ENCODE measurements at places on chromosomes 1 and 21.

- no peak for DNase-seq
These were observed 7.9 kb downstream of the LYST start for GRCh38 chr1:235858766-235859165.

GRCh38 chr1:3265835-3266805, 188.3 kb upstream of the ARHGEF16 start:
- DNase-seq: no peak

DNA sequence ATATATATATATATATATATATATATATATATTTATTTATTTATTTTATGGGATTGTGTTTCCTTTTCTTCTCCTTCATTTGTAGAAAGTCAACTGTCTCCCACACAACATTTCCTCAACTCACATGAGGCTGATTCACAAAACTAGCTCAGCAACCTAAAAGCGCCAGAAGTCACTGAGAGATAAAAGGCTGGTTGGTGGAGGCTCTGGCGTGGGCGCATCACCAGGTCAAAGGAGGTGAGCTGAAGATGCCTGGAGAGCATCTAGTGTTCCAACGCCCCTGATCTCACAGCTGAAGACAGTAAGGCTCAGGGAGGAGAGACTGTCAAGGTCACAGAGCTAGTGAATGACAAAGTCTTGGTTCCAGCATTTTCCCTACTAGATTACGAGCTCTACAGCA, 78.0 kb downstream of the HLCS start:
- DNase-seq: no peak

- DNase-seq: no peak
These were observed 5.3 kb downstream of the ADIPOR1 start for GRCh38 chr1:202952818-202953217.

- DNase-seq: no peak
These were observed 628.8 kb upstream of the ADAMTS5 start for GRCh38 chr21:27595716-27596115.

DNA sequence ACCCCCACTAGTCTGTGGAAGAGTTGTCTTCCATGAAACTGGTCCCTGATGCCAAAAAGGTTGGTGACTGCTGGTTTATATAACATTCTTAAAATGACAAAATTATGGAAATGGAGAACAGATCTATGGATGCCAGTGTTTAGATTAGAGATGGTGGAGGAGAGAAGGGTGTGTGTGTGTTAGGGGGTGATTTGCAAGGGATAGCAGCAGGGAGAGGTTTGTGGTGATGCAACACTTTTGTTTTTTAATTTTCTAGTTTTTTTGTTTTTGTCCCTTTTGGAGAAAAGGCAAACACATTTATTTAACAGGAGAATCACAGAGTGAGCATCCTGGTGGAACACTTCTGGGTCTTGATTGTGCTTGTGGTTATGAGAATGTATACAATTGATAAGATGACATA, 143.8 kb downstream of the RPS6KC1 start:
- no peak for DNase-seq

GRCh38 chr1:219566951-219567947, 45.7 kb downstream of the ZC3H11B start:
- no peak for DNase-seq

DNA sequence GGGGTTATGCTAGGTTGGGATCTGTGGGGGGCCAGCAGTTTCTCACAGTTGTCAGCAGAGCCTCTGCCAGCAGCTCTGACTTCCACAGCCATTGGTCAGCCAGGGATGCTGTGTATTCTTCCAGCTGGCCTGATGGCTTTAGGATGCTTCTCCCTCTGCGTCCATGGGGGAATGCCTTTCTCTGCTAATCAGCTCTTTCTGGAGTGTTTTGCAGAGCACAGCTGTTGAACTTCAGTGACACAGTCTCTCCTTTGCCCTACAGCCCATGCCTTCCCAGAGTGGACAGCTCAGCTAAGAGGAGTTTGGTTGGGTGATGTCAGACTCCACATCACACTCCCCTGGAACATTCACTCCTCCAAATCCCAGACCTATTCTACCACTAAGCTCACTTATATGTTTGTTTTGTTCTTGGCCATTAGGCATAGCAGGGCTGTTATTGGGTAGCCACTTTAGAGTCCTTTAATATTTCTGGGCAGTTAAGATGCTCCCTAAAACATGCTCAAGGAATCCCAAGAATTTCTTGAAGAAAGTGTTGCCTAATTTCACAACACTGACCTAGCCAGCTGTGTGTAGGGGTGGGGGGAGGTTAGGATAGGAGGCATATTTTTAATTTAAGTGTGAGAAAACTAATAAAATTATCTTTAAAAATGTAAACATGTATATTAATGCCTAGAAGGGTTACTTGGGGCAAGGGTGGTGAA, 75.3 kb upstream of the KIAA0040 start:
- no peak for DNase-seq

DNA sequence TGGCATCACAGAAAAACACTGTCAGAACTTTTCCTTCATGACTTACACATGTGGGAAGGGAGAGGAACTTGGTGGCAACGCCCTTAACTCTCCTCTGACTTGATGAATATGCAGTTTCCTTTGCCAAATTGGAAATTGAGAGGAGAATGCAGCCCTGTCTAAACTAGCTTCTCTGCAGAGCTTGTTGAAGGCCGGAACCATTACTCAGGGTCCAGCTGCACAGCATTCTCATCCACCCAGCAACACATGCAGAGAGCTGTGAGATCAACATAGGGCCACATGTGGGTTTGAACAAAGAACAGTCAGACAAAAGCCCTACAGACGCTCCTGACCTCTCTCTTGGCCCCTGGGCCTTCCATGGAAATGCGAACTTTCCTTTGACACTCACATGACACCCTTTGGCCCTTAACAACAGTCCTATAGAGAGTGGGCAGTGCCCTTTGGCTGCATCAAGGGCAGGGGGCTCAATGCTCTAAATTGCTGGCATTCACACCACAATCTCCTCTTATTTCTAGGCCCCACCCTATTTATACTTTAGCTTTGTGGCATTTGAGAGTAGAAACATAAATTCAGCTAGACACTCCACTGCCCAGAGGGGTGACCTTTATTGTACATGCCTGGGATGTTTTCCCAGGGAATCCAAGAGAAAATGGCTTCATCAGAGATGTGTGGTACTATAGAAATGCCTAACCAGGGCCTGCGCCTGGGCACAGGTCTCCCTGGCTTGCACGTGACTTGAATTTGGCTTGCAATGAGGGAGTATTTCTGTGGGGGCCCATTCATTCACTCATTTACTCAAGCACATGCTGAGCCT, 64.4 kb downstream of the CDC7 start:
- no peak for DNase-seq

DNA sequence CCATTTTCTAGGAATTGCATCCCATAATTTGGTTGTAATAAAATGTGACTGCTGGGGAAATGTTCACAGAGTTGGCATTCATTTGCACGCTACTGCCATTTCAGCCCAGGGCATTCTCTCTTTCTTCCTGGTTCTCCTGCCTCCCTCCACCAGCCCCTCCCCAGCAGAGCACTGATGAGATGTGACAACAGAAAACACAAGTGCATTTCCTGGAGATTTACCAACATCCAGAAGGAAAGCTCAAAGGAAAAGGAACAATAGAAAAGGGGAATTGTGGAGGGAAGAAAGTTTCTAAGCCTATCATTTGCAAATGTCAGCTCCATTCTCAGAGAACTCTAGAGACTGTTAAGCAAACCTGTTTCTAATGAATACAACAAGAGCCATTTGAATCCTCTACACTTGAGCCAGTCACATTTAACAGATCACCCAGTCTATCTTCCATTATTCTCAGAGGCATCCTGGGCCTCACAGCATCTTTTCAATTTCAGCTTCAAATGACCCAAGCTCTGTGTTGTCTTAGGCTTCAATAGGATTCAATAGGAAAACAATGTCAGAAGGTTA, 395.6 kb upstream of the PBX1 start:
- DNase-seq: no peak

DNA sequence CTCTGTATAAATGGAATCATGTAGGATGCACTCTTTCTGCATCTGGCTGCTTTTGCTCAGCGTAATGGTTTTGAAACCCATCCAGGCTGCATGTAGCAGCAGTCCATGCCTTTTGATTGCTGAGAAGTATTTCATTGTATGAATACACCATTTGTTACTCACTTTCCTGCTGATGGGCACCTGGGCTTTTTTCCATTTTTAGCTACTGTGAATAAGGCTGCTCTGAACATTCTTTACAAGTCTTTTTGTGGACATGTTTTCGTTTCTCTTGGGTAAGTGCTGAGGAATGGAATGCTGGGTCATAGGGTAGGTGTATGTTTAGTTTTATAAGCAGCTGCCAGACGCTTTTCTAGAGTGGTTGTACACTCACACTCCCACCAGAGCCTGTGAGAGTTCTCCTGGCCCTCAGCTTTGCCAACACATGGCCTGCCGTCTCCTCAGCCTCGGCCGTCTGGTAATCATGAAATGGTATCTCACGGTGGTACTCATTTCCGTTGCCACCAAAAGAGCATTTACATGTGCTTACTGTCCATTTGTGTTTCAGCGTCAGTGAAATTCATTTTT, 22.7 kb downstream of the SLX9 start:
- no peak for DNase-seq

- DNase-seq: no peak
These were observed 211.8 kb downstream of the MATN1 start for GRCh38 chr1:30511563-30511962.

DNA sequence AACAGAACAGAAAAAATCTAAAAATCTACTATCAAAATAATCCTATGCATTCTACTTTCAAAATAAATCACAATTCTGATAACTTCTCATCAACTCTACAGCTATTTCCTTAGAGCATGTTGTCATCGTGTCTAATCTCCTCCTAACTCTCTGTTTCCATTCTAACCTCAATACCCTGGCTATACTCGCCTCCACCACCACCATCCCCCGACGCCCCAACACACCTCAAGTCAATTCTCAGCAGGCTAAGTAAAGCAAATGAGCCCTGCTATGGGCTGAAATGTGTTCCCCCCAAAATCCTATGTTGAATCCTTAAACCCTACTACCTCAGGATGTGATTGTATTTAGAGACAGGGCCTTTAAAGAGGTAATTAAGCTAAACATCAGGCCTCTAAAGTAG, 34.6 kb downstream of the NRDC start:
- no peak for DNase-seq

- DNase-seq: no peak
These were observed at the start of gene C1QTNF12 for GRCh38 chr1:1246577-1247340. Gene C1QTNF12 (minus strand): TSS chr1:1246722. CDS start chr1:1246690, 32 bp downstream.

- no peak for DNase-seq
These were observed 157.7 kb downstream of the DSCAM start for GRCh38 chr21:40689217-40689616.

GRCh38 chr21:31460980-31461379, 116.9 kb upstream of the TIAM1 start:
- DNase-seq: no peak

- DNase-seq: no peak
These were observed 59.7 kb downstream of the MRPL37 start for GRCh38 chr1:54259546-54260140.

DNA sequence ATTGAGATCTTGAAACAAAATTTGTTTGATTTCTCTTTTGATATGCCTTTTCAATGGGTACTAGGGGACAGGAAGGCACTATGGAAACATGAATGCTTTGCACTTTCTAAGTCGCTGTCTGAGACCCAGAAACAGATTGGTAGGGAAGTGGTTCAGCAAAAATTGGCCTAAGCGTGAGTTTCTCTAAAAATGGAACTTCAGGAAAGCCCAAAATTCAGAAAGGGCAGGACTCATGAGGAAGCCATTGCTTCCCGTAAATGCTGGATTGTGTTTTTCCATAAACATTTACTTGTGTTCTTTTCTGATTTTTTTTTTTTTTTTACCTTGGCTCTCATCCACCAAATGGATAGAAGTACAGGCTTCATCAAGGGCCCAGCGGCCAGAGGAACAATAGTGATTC, 123.7 kb upstream of the ATP1B1 start:
- no peak for DNase-seq

DNA sequence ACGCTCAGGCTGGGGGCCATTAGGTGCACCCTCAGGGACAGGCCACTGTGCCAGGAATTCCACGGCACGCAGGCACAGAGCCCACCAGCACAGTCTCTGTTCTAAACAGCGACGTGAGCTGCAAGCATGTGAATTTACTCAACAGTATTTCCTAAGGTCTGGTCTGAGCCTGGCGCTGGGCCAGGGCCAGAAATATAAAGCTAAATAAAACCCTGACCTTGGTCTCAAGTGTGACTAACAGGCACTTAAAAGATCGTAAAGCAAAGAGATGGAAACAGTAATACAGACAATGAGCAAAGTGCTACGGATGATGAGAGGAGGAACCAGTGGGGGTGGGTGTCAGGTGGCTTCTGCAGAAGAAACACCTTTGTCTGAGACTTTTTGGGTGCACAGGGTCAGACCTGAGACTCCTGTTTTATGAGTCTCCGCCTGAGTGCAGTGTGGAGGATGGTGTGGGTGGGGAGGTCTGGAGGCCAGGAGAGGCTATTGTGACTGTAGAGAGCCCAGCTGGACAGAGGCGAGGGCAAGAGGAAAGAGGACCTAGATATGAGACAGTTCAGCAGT, 53.4 kb upstream of the EDN2 start:
- DNase-seq: peak; percentile 100

DNA sequence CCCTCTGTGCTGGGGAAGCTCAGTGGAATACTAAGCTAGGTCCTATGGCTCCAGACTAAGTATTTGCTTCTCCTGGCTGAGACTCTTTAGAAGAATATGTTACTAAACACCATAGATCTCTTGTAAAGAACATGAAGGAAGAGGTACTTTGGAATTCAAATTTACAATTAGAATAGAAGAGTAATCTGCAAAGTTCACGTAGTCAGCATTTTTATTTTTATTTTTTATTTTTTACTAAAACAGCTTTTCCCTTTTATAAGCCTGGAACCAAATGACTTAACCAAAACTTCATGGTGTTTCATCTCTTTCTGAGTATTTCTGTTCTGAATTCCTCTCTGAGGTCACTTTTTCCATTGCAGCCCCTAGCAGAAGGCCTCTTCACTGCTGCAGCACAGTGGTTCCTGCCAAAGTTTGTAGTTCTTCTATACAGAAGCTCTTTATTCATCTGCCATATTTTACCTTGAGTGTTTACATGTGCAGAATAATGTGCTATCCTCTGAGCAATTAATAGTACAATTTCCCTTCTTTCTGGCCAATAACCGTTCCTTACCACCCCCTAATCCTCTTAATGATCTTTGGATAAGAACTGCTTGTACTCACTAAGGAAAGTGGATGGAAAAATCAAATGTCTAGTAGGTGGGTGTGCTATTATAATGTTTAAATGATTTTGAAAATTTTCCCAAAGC, 27.2 kb downstream of the TSEN15 start:
- DNase-seq: no peak

GRCh38 chr21:17783481-17784179, 35.5 kb downstream of the C21orf91 start:
- DNase-seq: no peak

DNA sequence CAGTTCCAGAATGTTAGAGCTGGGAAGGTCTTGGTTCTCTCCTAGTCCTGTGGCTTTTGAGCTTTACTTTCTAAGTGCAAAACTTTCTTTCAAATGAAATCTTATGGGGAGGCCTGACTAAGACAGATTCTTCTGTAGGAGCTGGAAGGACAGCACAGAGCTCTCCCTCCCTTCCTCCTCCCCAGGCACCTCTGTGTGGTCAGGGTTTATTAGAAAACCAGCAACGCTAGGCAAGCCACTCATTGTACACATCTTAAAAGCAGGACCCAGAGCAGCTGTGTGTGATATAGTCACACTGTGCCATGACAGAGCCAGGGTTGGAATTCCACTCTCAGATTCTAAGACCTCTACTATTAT, 241.1 kb upstream of the RAB4A start:
- no peak for DNase-seq
